ENCODE measurements at places on chromosomes 7 and 10.

DNA sequence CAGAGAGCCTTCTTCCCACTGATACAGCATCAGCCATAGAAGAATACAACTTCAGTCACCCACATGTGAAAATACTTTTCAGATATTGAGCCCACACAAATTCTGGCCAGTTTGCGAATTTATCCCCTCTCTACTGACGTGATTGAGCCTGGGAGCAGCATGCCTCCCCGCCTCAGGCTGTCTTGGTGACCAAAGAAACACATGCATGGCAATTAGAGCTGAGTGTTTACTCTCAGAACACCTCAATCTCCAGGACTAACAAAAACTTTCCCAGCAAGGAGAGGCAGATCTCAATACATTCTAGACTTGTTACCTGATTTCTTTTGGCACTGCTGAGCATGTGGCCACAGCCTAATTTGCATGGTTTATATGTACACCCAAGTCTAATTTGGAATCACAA is 122.5 kb downstream of the TMEM26 start:
- DNase-seq, result no peak

DNA sequence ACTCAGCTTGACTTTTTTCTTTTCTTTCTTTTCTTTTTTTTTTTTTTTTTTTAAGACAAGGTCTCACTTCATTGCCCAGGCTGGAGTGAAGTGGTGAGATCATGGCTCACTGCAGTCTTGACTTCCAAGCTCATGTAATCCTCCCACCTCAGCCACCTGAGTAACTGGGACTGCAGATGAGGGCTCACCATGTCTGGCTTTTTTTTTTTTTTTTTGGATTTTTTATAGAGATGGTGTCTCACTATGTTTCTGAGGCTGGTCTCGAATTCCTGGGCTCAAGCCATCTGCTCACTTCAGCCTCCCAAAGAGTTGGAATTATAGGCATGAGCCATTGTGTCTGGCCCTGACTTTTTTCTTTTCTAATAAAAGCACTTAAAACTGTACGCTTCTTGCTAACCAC is 358.2 kb upstream of the IGFBP3 start:
- DNase-seq, result no peak

- no peak for DNase-seq
These were observed 6.1 kb downstream of the DBF4 start for GRCh38 chr7:87882151-87882937.

- DNase-seq, result no peak
These were observed 200.9 kb downstream of the FAM107B start for GRCh38 chr10:14573666-14574261.

- DNase-seq, result no peak
These were observed 27.4 kb downstream of the UCMA start for GRCh38 chr10:13206546-13207443.

DNA sequence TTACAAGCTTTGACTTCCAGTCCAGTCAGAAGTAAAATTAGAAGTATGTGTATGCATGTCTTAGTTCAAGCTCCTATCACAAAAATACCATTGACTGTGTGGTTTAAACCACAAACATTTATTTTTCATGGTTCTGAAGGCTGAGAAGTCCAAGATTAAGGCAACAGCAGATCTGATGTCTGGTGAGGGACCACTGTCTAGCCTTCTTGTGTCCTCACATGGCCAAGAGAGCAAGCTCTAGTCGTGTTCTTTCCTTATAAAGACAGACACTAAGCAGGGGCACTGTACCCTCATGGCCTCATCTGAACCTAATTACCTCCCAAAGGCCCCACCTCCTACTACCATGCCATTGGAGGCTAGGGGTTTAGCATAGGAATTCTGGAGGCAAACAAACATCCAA is 41.3 kb upstream of the ARL4A start:
- no peak for DNase-seq

DNA sequence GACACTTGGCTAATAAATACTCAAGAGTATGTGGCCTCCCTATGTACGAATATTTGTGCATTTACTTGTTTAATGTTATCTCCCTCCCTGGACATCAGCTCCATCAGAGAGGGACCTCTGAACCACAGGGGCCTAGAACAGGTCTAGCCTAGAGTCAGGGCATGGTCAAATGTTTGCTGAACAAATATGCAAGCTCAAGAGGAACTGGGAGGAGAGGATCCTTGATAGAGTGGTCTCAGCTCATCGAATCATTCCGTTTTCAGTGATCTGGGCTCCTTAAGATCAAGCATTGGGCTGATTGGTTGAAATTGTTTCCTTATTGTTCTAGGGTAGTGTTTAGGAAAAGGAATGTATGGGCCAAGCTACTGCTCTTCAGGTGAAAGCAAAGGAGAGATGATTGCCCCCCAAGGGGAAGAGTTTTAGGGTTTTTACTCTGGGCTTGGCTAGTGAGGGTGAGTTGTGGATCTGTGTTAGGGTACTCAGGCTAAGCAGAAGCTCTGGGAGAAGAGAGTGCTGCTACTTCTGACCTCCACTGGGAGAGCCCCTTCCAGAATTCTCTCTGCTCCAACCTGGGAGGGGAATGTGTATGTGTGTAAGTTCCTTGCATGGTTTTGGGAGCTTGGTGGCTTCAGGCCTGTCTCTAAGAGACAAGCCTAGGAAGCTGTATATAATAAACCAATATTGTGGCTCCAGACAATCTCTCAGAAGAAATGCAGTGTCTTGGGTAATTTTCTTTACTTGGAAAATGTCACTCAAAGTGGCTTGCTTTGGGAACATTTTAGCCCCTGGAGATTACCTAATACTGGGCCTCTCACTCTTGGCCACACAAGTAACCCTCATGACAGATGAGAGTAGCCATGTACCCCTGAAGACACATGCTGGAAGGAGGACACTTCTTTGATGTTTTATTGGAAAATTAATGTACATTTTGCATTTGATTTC is 110.0 kb downstream of the EMX2 start:
- no peak for DNase-seq

- no peak for DNase-seq
These were observed 8.2 kb upstream of the FAS start for GRCh38 chr10:88982366-88982765.

GRCh38 chr7:68279827-68280400 is 1283.3 kb downstream of the TYW1 start:
- no peak for DNase-seq
